ENCODE measurements at places on chromosomes 5 and 9.

DNA sequence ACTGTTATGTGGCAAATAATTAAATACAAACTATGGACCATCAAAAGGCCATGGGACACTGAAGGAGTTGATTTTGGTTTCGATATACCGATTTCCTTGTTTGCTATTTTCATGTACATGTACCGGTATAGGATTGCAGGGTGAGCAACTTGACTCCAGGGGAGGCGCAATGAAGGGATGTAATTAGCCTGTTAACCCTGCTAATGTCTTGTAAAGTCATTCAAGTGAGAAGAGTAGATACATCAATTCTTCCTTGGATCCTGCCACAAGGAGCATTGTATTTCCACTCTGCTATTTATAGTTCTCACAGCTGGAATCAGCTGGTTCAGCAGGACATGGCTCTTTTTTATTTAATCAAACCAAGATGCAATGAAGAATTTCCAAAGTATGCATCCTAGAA lies 102.0 kb downstream of the STK32A start:
- no peak for DNase-seq

GRCh38 chr5:161432798-161433197 lies 113.7 kb downstream of the GABRB2 start:
- DNase-seq: no peak

DNA sequence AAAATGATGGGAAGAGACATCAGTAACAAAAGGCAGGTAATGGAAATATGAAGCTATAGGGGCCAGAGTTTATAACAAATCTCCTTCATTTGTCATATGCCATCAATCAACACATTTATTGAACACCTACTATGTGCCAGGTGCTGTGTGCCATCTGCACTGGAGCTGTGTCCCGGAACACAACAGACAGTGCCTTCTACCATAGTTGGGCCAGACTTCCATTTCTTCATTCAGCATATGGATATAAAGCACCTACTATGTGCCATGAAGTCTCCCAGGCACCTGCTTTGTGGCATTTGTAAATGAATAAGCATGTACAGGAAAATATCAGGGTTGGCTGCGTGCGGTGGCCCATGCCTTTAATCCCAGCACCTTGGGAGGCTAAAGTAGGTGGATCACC lies 112.5 kb upstream of the ERCC6L2 start:
- DNase-seq: no peak

- no peak for DNase-seq
These were observed 184.9 kb downstream of the TRPM3 start for GRCh38 chr9:70936536-70936935.

- no peak for DNase-seq
These were observed 19.1 kb downstream of the CREBRF start for GRCh38 chr5:173075137-173075843.

DNA sequence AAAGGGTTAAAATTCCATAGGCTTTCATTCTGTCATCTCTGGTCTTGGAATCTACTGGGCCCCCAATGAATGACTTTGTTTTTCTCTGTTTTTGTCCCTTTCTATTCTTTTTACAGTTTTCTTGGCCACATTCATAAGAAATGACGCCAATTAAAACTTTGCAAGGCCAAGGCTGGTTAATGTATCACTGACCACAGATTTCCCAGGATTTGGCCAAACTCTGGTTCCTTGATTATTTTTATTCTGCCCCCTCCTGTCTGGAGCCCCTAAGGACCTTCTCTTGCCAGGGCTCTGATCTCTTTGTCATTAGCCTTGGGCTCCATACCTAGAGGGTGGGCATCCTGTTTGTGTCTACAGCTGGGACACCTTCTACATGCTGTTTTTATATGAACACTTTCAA lies 388.9 kb upstream of the PAPPA start:
- no peak for DNase-seq

- no peak for DNase-seq
These were observed 11.7 kb downstream of the KCNV2 start for GRCh38 chr9:2729003-2729402.

DNA sequence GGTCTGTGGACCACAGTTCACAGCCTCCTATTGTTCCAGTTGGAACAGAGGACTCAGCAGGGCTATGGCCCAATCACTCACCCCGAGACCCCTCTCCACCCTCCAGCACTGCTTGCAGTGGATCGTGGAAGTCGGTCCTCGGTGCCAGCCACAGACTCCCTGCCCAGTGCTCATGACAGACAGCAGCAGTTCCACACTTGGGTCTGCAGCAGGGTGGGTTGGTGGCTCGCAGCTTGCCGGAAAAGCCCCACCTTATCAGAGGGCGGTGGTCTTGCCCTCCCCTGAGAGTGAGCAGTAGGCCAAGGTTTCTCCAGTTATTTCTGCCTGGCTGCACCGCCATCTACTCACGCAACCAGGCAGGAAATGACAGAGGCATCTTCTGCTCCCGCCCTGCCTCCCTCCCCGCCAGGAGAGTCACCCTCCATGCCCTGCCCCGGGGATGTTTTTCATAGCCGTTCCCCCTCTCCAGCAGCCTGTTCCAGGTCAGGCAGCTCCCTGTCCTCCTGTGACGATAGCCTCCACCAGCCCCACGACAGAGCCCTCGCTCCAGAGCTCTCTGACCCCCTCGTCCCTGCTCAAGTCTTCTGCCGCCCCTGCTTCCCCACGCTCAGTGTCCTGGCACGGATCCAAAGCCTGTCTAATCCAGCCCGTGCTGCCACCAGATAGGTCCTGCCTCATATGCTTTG lies 34.5 kb downstream of the UNC5A start:
- DNase-seq: no peak

- DNase-seq: no peak
These were observed 914.9 kb downstream of the EFNA5 start for GRCh38 chr5:106755789-106756188.

- DNase-seq: no peak
These were observed 96.4 kb upstream of the SPOCK1 start for GRCh38 chr5:137595396-137596079.

- no peak for DNase-seq
These were observed 1.2 kb upstream of the TJP2 start for GRCh38 chr9:69172895-69173294.

DNA sequence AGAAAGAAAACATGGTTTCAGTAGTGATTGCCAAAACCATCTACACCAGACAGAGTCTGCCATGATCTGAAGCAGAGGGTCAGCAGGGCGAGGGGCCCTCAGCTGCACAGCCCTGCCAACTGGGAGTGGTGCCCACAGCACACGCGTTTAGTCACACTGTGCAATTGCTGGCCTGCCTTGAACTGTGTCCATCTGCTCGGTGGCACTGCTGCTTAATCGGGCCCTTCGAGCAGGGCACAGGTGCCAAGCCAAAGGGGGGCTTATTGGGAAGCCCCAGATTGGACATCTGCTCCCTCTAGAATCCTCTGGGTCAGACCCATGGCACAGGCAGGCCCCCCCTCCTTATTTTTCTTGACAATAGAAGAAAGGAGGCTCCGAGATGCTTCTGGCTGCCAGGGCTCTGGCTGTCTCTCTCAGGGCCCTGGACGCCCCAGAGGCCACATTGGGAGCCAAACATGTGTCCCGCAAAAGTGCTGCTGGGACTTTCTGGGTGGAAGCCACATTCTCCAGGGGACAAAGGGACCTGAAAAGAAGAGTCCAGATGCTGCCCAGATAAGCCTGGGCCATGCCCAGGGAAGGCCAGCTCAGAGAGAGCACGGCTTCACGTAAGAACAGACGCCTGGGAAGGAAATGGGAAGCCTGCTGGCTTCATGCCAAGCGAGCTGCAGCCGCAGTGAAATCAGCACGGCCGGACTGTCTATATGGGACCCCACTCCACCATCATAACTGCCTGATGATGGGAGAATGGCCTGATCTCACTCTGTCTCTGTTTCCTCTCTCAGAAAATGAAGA lies 349.2 kb downstream of the GADD45G start:
- no peak for DNase-seq

GRCh38 chr5:1018596-1018995 lies 10.0 kb downstream of the NKD2 start:
- DNase-seq: no peak

DNA sequence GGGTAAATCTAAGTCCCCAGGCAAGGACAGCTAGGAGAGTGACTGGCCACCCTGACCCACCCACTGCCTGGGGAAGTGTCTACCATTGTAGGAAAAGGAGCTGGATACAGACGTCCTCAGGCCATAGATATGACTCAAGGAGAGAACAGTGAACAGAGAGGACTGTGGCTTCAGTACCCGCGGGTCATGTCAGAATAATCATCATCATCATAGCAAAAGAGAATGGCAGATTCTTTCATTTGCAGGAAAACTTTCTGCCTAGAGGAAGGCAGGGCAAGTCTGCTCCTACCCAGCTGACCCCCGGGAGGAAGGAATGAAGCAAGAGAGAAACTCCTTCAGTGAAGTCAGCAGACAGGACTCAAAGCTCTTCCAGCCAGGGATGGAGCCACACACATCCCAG lies 52.2 kb upstream of the UBTD2 start:
- DNase-seq: no peak

DNA sequence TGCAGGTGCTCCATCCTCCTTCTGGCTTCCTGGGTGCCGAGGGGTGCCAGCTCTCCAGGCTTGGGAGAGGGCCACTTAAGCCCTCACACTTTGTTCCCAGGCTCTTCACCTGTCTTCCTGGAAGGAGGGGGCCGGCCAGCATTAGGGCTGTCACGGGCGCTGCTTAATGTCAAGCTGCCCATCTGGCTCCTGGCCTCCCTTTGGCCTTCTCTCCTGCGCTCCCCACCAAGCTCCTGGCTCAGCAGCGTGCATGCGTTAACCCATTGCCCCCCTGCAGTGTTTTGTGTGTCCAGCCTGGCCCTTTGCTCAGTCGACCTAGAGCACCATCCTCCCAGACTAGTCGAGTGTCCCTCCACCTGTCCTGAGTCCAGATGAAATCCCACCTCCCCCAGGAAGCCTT lies 21.3 kb downstream of the NTNG2 start:
- DNase-seq: no peak

DNA sequence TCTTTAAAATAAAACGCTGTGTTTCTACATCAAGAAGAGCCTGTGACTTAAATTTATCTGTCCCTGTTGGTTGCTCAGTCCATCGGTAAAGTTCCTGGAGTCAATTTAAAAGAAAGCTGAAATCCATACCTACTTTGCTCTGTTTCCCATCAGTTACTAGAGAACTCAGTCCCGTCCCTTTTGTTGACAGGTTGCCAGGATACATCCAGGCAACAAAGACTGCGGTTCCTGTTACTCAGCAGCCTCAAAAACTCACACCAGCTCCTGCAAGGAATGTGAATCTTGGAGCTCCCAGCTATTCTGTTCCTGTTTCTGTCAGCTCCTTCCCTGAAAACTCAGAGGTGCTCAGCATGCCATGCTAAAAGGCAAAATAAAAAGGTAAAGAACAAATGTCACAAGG lies at the start of gene ZNF474:
Gene ZNF474, plus strand, starts transcription at position 241 of the 400 bp plus-strand sequence. CDS start 22,445 bp downstream, outside the sequence.
- DNase-seq: no peak

DNA sequence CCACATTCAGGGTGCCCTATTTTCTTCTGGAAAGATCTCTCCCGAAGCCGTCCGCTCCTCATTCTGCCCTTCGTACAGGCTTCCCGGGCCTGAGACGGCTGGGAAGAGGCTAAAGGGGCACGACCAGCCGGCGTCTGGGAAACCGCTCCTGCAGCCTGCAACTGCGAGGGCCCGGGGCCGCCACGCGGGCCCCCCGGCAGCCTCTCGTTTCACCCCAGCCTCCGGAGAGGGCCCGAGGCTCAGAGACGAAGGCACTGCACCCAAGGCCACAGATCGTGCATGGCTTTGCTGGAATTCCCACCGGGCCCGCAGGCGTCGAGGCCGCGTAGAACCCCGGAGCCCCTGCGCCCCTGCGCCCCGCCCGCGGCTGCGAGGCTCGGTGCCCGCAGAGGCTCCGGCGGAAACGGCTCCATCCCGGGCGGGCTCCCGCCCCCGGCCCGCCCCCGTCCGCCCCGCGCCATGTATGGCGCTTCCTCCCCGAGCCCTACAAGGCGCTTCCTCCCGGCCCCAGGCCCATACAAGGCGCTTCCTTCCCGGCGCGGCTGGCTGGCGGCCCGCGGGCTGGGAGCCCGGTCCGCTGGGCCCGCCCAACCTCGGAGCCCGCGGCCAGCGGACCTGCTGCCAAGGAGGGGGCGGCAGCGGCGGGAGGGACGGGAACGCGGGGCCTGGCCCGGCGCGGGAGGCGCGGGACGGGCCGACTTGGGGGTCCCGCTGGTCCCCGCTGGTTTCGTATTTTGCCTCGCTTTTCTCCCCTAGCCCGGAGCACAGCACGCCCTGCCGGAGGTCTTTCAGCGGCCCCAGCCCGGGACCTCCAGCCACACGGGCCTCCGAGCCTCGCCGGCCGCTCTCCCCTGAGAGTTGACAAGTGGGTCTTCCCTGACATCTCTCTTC lies 26.6 kb downstream of the EGR1 start:
- peak; percentile 76 for DNase-seq

- DNase-seq: no peak
These were observed 350.8 kb downstream of the NFIB start for GRCh38 chr9:13963005-13963653.

DNA sequence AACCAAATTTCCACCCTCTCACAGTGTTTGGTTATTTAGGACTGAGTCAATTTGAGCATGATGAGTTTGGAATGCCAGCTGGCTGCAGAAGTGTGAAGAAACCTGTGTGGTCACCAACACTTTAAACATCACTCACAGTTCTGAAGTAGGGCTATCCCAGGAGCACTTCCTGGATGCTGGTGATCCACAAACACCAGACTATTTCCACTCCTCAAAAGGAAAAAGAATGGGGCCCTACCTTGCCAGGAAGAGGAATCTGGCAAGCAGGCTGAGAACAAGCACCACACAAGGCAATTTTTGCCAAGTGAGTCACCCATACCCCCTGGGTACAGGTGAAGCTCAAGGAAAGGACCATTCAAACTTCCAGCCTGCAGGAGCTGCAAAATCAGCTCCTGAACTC lies 294.2 kb upstream of the PTGER4 start:
- no peak for DNase-seq

- DNase-seq: no peak
These were observed 1.8 kb upstream of the ENTPD2 start for GRCh38 chr9:137055385-137056364.

DNA sequence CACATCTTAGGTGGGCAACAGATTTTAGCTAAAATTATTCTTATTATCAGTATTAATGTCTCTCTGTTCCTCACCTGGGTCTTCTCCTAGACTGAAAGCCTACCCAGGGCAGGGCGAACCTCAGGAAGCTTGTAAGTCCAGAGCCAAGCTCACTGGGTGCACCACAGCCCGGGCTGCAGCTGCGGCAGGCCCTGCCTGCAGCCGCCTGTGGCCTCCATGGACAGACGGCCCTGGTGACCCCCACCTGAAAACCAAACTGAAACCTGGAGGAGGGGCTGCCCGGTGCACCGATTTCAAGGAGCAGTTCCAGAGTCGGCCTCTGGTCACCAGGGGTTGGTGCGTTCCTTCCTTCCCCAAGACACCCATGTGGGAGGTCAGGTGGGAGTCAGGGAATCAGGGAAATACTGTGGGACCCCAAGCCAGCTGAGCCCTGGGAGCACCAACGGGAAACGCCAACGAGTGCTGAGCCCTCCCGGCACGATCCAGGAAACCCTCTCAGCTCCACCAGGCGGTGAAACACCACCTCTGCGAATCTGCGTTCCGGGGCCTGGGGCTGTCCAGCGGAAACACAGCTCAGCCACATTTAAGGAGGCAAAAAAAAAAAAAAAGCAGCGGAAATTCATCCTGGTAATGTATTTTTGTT lies 68.6 kb upstream of the PPP1R26 start:
- no peak for DNase-seq

DNA sequence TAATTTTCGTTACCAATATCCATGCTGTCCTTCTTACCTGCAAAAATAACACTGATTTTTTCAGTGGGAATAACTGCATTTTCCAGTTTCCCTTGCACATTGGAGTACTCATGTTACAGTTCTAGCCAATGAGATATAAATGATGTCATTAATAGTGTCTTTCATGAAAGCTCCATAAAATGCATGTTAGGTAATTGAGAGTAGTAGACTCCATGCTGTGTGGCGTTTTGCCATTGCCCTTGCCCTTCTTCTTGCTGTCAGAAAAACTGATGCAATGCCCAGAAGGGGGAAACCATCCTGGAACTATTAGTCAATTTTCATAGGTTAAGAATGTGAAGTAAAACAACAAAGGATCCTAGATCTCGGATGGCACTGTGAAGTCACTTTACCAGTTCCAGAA lies 1765.3 kb downstream of the EFNA5 start:
- no peak for DNase-seq
